ENCODE measurements at places on chromosomes 1 and 21.

DNA sequence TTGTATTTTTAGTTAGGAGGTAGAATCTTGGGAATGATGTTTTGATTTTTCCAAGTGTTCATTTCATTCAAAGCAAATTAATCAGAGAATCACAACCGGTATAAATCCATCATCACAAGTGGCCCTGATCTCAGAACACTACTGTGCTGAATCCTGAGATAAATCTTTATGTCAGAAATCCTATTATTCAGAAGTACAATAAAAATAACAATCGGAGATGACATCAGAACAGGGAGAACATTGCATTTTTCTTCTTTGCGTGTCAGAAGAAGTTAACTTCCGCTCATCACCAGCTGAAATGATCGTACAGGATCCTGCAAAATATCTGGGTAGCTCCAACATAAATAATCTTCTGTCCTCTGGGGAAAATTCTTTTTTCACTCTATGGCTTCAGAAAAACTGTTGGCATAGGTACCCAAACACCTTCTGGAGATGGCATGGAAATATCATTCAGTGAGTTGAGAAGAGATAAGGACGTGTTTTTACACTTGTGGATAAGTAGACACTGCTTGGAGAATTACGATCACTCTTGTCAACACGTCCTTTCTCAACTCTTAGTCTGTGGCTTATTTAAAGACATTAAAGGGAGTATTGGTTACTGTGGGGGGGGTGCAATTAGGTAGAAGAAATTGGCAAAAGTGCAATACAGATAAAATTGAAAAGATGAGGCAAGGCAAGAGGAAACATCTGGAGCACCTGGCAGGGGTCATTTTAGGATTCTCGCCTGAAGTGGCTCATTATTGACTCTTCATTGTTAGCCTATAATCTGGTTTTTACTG is 46.9 kb upstream of the SMYD2 start:
- DNase-seq, result no peak

DNA sequence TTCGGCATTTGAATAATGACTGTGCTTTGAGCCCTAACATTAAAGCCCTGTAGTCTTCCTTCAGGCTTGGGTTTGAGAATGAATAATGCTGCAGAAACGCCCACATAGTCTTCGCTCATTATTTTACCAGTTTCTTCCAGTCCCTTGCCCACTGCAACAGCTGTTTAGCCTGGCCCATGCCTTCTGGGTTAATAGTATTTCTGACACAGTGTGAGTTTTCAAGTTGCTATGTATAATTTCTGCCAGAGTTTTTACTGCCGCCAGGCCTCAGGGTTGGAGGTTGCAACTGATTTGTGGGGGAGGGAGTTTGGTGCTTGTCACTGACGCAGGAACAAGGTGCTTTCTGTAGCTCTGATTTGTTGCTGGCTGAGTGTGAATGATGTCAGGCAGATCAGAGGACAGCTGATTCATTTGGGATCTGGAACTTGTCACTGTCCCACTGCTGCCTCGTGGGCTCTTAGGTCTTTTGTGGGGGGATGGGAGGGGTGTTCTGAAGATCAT is 109.8 kb downstream of the MAST2 start:
- DNase-seq, result no peak

DNA sequence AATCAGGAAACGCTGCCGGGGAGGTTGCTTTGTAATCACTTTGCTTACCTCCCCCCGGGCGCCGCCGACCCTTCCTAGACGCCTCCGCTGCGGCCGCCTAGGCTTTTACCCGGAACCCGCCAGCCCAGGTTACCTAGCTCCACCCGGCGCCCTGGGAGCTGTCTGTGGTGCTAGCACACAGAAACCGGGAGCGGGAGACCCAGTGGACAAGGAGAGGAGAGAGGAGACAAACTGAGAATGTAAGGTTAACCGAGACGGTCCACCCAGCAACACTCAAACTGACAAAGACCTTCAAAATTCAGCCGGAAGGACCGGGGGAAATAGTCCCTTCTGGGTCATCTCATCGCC is 9.8 kb downstream of the BARHL2 start:
- no peak for DNase-seq

DNA sequence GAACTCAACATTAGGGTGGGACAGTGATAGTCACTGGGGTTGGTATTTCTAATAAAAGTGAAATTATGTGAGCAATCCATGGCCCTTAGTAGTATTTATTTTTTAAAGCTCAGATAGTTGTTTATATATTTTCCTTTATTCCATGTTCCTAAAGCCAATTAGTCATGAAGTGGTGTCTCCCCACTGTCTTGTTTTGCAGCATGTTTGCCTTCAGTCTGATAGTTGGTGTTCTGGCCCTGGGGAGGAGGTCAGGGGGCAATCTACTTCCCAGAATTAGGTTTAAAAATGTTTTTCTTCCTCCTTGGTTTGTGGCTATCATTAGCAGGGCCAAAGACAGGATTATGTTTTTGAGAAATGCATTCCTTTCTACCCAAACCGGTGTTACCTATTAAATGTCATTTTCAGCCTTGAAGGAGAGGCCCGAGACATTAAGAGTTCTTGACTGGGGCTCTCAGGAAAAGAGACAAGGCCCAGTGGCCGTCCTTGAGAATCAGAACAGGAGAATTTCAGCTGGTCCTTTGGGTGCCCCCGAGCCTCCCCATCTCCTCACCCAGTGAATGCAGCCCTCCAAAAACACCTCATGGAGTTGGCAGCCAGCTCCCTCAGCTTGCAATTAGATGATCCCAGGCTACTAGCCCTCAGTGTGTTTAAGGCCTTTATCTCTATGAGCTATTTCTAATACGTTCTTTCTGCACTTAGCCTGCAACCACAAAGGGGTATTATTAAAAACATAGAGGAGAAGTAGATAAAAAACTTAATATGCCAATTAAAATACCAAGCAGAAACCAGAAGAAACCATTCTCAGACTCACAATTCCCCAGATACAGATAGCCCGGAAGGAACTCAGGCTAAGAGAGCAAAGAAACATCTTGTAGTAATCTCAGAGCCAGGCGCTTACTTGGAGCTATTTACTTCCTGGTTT is 71.3 kb upstream of the NGF start:
- DNase-seq, result no peak

GRCh38 chr1:96962751-96963211 is 241.2 kb downstream of the PTBP2 start:
- DNase-seq, result no peak

DNA sequence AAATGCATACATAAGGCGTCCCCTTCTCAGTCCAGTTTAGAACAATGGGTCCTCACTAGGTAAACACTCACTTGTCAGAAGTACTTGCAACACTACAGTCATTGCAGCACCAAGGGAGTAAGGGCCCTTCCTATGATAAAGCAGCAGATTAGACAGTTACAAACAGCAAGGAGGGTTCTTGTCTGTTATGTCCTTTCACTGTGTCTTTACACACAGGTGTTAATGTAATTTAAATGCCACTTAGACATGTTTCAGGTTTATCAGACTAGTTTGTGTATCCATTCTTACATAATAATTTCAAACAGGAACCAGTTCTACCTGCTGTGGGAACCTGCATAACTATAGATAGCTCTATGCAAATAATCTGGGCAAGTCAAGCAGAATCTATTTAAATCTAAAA is 105.6 kb upstream of the USH2A start:
- no peak for DNase-seq

DNA sequence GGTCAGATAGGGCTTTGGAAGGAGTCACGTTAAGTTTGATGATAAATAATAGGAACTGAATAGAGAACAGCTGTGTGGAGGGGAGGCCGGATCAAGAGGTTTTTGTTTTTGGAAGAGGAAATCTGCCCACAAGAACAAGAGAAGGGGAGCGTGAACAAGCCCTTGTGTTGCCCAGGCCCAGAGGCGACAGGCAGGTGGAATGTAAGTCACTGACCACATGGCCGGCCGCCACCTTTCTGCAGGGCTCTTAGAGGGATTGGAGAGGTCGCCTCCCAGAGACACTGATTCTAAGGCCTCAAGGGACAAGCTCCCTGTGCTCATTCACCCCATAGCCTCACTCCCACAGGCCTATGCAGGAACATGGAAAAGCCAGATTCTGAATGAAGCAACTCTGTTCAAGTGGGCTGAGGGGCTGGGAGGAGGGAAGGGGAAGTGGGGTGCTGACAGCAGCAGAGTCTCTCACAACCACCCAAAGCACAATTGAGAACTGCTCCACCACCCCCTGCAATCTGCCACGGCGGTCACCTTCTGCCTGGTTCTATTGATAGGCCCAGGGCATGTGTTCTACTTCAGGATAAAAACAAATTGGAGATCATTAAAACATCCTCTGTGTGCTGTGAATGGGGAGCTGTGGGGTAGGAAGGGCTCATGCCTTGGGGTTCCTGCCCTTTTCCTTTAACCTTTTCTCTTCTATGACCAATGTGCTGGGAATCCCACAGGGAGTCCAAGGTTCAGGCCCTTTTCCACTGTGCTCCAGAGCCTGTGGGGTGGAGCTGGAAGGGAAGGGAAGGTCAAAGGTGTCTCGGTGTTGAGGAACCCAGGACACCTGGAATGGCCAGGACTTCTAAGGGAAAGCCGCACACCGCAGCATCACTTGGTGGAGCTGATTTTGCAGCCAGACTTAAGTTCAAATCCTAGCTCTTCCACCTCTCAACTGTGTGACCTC is 63.3 kb upstream of the PARP1 start:
- DNase-seq, result no peak

DNA sequence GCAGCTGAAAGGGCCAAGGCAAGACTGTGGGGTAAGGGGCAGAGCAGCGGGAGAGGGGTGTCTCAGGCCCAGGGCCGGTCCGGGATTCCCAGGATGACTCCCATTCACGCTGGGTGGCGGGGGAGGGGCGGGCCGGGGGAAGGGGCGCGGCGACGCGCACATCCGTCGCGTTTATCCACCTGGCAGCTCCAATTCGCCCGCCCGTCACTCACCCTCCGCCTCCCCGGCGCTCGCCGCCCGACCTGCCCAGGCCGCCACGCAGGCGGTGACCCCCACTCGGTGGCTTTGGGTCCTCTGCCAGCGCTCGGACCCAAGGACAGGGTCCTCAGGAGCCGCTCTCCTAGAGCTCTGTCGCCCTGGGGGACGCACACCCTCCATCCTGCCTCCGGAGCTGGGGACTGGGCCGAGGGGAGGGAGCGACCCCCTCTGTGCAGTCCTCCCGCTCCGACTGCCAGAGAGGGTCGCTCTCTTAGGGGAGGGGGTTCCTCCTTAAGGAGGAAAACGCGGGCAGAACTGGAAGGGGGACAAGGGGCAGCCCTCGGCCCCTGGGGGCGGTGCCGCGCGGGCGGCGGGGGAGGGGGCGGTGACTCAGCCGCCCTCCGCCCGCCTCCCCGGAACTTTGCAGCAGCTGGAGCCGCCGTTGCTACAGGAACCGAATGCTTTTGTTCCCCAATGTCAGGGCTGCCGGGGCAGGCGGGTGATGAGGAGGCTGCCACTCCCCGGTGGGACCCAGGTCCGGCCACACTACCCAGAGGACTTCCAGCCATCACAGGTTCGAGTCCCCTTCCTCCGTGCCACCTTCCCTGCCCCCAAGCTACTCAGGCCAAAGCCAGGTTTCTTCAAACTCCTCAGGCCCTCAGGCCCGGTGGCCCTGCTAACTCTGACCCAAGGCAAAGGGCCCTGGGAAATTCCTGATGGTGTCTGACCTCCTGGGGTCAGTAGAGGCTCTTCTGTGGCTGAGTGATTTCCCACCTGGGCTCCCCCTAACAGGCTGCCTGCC is 3.4 kb downstream of the ADGRB2 start:
- DNase-seq, result no peak
